ENCODE measurements at places on chromosomes 2 and 18. TPM values are rescaled to one million over a fixed set of nuclear protein-coding genes. Genes with fewer than 3 reads are reported as not detected.

The SLC9A2 gene
- polyA plus RNA-seq: under 0.01 TPM

GRCh38 chr2:200620606-200621390 is 35.0 kb downstream of the AOX1 start:
- no peak for DNase-seq

The NDC80 gene
- polyA plus RNA-seq: 0.88 TPM

GRCh38 chr2:71889759-71890684 is 257.6 kb downstream of the CYP26B1 start:
- DNase-seq: no peak

- DNase-seq: no peak
These were observed 302.5 kb upstream of the ACVR2A start for GRCh38 chr2:147542351-147542750.

The LIPG gene
- polyA plus RNA-seq: 0.07 TPM

Measured in heart right ventricle (tissue), 16 donors.